ENCODE measurements at places on chromosomes 6 and 20.

DNA sequence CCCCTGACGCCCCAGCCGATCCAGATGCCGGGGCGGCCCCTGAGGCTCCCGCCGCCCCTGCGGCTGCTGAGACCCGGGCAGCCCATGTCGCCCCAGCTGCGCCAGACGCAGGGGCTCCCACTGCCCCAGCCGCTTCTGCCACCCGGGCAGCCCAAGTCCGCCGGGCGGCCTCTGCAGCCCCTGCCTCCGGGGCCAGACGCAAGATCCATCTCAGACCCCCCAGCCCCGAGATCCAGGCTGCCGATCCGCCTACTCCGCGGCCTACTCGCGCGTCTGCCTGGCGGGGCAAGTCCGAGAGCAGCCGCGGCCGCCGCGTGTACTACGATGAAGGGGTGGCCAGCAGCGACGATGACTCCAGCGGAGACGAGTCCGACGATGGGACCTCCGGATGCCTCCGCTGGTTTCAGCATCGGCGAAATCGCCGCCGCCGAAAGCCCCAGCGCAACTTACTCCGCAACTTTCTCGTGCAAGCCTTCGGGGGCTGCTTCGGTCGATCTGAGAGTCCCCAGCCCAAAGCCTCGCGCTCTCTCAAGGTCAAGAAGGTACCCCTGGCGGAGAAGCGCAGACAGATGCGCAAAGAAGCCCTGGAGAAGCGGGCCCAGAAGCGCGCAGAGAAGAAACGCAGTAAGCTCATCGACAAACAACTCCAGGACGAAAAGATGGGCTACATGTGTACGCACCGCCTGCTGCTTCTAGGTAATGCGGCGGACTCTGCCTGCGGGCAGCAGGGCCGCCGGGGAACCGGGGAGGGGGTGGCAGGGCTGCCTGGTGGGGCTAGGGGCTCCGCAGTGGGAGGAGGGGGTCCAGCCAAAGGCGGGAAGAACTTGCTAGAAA, 2.3 kb downstream of the GNAS start:
- no peak for DNase-seq

- DNase-seq = no peak
Measured at GRCh38 chr20:55252521-55252920, 752.8 kb downstream of the CBLN4 start.

DNA sequence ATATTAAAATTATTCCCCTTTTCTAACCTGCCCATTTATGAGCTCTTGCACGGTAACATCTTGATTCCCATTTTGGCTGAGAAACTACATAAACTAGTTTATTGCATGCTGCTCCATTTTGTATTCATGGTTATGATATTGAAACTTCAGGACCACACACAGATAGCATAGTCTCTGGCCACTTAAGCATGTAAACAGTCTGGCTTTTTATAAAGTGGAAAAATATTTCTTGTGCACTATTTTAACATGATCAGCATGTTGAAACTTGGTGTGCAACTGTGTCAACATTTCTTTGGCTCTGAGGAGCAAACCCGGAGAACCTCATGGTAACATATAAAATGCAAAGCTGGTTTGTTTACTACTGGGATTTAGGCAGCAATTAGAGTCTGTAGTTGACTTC, 70.7 kb downstream of the SLX4IP start:
- DNase-seq = no peak

GRCh38 chr6:34459899-34460593, 5.8 kb upstream of the PACSIN1 start:
- DNase-seq = peak; percentile 59

- peak; percentile 43 for DNase-seq
Measured at GRCh38 chr6:35757456-35758123, 18.8 kb upstream of the CLPSL2 start.

GRCh38 chr6:23180504-23181293, 611.3 kb downstream of the HDGFL1 start:
- DNase-seq = no peak

- no peak for DNase-seq
Measured at GRCh38 chr6:160505970-160506369, 157.8 kb downstream of the SLC22A3 start.

- DNase-seq = peak; percentile 3
Measured at GRCh38 chr6:144853603-144854002, 568.5 kb downstream of the UTRN start.

- no peak for DNase-seq
Measured at GRCh38 chr6:168225471-168225911, 94.1 kb downstream of the DACT2 start.

GRCh38 chr20:58635279-58635665, 15.8 kb upstream of the STX16 start:
- no peak for DNase-seq

DNA sequence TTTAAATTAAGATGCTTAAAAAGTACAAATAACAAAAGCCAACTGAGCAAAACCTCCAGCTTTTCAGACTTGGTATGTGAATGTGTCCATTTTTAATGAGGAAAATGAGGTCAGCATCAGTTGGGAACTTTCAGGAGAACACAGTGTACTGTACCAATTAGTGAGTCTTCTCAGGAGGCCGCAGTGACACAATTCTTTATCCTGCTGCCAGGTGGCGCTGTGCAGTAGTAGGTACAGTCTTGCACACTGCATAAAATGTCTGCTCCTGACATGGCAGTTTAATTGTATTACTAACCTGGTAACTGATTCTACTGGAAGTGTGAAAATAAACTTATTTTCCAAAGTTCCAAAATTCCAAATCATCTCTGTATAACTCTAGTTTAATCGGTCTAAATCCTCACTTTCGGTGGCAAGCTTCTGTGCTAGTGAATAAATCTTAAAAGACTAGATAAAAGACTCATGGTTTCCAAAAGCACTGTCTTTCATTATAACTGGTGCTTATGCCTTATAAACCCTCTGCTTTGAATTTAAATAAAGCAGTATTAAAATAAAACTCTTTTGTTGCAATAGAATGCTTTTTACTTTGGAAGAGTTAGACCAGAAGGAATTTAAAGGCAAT, 214.8 kb upstream of the MMS22L start:
- DNase-seq = peak; percentile 66

DNA sequence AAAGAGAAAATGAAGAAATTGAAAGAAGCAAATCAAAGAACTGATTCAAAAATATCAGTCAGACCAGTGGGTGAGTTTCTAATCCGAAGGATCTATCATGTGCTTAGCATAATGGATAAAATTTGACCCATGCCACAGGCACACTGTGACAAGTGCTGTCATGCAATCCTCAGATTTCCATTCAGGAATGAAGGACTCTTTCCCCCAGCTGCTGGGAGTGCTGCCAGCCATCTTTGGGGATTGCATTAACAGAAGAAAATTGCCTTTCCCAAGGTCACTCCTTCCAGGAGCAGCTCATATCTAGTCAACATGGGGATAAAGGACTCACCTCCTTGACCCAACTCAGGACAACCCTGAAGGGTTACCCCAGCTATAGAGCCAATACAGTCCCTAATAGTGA, 316.7 kb upstream of the TBX18 start:
- DNase-seq = no peak

GRCh38 chr6:140893432-140893831, 1239.3 kb upstream of the GJE1 start:
- DNase-seq = no peak

GRCh38 chr20:49268600-49269365, 9.1 kb downstream of the ZNFX1 start:
- DNase-seq = no peak

GRCh38 chr20:57562541-57563465, 1.9 kb downstream of the PCK1 start:
- DNase-seq = no peak

- DNase-seq = no peak
Measured at GRCh38 chr20:4047614-4048013, 32.3 kb upstream of the RNF24 start.

GRCh38 chr6:39608652-39609345, 116.4 kb downstream of the KIF6 start:
- no peak for DNase-seq

DNA sequence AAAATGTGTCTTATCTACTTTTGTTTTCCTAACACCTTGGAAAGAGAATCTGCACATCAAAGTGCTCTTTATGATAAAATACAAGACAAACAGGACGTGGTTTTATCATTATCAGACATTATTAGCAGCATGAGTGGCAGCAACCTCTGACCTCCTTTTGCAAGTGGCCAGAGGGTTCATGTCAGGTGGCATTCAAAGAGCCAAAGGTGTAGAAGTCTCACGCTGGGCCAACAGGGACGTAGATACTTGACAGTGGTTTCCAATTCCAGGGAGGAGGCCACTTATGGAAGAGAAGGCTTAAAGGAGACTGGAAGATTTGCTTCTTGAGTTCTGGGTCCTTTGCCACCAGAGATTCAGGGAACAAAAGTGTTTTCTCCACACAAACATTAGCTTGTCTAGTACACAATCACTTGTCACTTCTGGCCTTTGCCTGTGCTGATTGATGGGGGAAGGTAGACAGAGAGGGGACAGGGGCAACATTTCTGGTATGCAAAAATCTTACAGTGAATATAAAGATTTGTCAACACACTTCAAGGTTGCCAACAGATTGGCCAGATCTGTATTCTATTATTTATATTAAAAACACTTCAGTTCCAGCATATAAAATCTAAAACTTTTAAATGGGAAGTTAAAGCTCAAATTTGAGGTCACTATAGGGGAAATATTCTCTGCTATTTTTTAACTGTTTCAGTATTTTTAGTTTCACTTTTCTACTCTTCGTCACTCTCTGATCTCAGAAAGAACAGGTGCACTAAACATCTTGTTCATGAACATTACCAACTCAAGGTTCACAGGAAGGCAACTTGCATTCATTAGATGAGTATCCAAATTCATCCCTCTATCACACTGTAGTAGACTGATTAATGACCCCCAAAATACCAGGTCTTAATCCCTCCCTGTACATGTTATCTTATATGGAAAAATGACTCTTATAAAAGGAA, 52.1 kb upstream of the FBXO30 start:
- no peak for DNase-seq

GRCh38 chr6:146795479-146796133, 196.8 kb downstream of the ADGB start:
- peak; percentile 33 for DNase-seq

- DNase-seq = peak; percentile 1
Measured at GRCh38 chr20:8073024-8073832, 53.7 kb upstream of the TMX4 start.

GRCh38 chr20:62427172-62428001, at the start of gene RBBP8NL:
Gene RBBP8NL, minus strand, starts transcription at chr20:62427539. Its CDS starts 7,892 bp downstream, at chr20:62419647.
- DNase-seq = no peak

DNA sequence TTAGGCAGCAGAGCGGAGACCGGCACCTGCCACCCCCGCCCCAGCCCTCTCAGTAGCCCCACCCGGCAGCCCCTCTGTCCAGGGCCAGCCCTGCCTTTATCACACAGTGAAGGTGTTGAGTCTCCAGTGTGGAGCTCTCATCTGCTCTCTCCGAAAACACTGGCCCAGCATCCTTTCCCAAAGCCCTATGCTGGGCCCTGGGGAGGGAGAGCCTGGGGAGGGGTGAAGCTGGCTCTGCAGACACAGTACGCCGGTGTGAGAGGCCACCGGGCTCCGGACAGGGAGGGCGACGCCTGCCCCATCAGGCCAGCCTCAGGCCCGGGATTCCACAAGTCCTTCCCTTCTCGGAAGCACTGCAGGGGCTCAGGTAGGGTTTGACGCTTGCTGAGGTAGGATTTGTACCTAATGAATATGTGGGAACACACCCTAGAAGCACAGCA, 186.9 kb downstream of the ERMARD start:
- DNase-seq = no peak

GRCh38 chr6:116507324-116507723, 4.1 kb upstream of the CALHM5 start:
- DNase-seq = no peak

DNA sequence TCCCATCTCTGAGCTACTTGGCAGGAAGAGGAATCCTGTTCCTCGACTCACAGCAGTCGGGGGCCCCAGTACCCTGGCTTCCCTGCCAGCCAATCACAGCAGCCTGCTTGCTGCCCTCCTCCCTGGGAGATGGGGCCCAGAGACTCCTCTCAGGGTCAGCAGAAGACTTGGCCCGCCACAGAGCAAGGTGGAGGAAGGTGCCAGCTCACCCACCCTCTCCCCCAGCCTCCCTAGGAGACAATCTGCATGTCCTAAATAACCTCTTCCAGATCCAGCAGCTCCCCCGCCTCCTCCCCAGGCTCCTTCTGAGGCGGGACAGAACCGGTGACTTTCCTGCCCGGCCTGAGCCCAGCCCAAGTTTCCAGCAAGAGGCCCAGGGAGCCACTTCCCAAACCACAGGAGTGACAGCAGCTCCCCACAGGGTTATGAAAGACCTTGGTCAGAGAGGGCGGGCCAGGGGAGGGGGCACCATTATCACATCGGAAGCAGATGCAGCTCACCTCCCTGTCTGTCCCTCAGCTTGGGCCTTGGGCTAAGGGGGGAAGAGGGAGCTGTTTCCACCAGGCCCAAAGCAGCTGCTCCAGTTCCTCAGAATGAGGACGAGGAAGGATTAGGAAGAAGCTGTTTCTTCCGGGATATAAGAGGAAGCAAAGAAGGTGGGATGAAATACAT, 2.3 kb downstream of the CCND3 start:
- peak; percentile 64 for DNase-seq

- DNase-seq = no peak
Measured at GRCh38 chr6:83071023-83071422, 3.6 kb downstream of the DOP1A start.

- DNase-seq = no peak
Measured at GRCh38 chr6:105832313-105832761, 253.8 kb upstream of the PRDM1 start.

- peak; percentile 13 for DNase-seq
Measured at GRCh38 chr6:33812669-33813068, 8.9 kb upstream of the MLN start.

DNA sequence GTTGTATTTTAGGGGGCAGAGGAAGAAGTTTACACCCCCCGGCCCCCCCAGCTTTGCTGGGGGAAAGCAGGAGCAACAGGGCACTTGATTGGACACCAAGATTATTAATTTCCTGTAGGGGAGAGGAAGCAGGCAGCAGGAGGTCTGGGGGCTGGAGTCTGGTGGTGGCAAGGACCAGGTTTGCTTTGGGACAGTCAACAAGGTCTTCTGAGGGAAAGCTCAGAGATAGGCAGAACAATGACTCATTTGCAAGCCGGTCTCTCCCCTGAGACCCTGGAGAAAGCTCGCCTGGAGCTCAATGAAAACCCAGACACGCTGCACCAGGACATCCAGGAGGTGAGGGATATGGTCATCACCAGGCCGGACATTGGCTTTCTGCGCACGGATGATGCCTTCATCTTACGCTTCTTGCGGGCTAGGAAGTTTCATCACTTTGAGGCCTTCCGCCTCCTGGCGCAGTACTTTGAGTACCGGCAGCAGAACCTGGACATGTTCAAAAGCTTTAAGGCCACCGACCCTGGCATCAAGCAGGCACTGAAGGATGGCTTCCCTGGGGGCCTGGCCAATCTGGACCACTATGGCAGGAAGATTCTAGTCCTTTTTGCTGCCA, 1.6 kb downstream of the CLVS2 start:
- no peak for DNase-seq

GRCh38 chr6:170553534-170554012, 466 bp upstream of the PSMB1 start:
- DNase-seq = no peak

- no peak for DNase-seq
Measured at GRCh38 chr20:57879779-57880570, 170.2 kb upstream of the PMEPA1 start.

Measured in activated CD4-positive, alpha-beta T cell treated with anti-CD3 and anti-CD28 coated beads, Interleukin-2, amount 50 U/mL, for 16 hours (primary cell).